COLO829 (cell line): ENCODE measurements at places on chromosomes 11 and 22.

GRCh38 chr11:97454988-97455387, 1065.2 kb downstream of the JRKL start:
- peak; percentile 11 for DNase-seq

DNA sequence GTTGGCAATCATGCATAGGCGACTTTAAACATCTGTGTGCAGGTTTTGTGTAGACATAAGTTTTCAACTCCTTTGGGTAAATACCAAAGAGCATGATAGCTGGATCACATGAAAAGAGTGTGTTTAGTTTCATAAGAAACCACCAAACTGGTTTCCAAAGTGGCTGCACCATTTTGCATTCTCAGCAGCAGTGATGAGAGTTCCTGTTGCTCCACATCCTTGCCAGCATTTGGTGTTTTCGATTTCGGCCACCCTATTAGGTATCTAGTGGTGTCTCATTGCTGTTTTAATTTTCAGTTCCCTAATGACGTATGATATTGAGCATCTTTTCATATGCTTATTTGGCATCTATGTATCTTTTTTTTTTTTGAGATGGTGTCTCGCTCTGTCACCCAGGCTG, 62.8 kb upstream of the CCND1 start:
- DNase-seq = no peak

GRCh38 chr22:19884954-19885751, 30.5 kb upstream of the GNB1L start:
- DNase-seq = no peak

DNA sequence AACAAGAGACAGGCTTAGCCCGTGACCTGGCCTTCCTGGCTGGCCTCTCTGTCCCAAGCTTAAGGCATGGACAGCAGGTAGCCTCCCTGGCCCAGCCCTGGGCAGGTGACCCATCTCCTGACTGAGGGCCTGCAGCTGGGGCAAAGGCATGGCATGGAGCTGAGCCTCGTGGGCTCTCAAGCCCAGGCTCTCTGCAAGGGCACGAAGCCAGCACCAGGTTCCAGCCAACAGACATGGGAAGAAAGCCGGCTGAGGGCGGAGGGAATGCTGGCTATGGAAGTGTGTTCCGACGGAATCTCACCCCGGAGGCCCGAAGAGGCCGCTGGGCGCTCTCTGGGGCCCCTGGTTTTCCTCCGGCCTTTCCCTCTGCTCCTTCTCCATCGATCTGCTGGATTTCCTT, 12.9 kb downstream of the DNAL4 start:
- no peak for DNase-seq

- DNase-seq = no peak
Observed at GRCh38 chr11:121352251-121352891, 59.8 kb downstream of the SC5D start.

- no peak for DNase-seq
Observed at GRCh38 chr11:23112390-23112789, 252.1 kb upstream of the CCDC179 start.

DNA sequence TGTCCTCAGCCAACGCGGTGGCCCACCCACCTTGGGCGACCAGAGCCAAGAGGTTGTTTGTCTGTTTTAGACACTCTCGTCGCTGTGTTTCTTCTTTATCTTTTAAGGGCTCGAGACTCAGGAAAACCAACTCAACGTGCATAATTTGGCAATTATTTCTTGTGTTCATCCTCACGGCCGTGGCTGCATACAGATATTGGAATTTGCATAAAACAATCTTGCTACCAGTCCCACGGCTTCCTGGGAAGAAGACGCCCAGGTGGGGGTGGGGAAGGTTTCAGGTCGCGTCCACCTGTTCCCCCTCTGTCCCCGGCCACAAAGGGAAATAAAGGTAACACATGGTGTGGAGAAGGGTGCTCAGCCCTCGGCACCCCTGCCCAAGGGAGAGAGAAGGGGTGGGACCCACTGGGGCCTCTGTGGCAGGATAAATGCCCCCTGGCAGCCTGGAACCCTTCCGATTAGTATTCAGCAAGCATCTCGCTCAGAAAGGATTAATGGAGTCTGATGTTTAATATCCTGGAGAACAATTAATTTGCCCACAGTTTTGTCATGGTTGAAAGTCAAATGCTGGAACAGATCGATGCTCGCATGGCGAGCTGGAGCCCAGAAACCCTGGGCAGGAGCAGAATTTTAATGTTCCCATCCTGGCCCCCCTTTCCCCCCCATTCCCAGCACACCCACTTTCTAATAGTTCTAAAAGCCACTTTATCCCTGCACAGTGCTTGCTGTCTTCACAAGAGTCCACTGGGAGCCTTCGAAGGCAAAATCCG, 359.7 kb downstream of the MN1 start:
- no peak for DNase-seq

- DNase-seq = no peak
Observed at GRCh38 chr11:69232821-69233743, 60.9 kb upstream of the MYEOV start.

DNA sequence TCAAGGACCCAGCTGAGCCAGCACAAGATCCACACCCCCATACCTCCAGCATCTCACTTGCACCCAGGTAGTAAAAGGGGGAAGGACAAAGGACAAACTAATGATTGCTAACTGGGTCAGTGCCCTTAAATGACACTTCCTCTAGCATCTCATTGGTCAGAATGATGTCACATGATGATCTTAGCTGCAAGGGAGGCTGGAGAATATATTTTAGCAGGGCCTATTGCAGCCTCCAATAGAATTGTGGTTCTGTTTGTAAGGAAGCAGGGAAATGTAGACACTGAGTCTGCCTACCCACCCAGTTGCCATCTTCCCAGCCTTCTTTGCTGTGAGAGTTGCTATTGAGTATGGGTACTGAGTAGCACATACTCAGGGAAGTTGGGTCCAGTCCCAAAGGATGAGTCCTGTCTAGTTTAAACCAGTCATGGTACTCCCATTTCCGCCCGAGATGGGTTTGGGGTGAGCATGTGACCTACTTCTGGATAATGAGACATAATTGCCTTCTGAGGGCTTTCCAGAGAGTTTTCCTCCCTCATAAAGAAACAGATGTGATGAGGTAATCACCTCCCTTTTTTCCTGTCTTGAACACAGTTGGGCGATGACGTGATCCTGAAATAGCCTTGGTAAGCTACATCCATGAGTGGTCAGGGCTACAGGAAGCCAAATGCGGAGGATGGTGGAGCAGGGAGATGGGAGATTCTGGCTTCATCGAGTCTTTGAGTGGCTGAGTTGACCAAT, 5.5 kb upstream of the DNAL4 start:
- no peak for DNase-seq

DNA sequence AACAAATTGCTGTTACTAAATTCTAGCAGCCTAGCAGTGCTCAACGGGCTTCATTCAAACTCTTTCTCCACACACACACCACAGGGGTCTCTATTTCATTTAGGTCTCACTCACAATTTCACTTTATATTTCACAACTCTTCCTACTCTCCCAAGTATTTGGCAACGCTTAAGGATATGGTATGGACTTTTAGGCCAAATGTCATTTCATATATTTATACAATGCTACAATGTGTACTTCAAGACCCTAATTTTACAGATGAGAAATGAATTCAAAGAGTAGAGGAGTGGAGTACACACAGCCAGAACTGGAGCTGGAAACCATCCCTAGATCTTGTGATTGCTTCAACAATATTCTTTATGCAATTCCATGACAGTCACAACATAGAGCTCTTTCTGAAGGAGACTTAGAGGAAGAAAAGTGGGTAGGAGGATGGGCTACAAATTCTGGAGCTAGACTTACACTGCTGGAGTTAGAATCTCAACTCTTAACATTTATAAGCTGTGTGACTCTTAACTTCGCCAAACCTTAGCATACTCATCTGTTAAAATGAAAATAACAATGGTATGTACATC, 2.5 kb upstream of the MS4A13 start:
- DNase-seq = no peak

- no peak for DNase-seq
Observed at GRCh38 chr11:45659818-45660160, 5.6 kb downstream of the CHST1 start.
